Tibial nerve (tissue), 4 donors: ENCODE measurements at places on chromosomes 1 and 21. TPM values are rescaled to one million over a fixed set of nuclear protein-coding genes. Genes with fewer than 3 reads are reported as not detected.
A peak's percentile ranks its signal among the peaks of the same experiment; 100 is the strongest.

The SH3BGR gene
- total RNA-seq, result 3.8 TPM

The RIPPLY3 gene
- total RNA-seq, result not detected

The TESK2 gene
- 3.9 TPM for total RNA-seq

DNA sequence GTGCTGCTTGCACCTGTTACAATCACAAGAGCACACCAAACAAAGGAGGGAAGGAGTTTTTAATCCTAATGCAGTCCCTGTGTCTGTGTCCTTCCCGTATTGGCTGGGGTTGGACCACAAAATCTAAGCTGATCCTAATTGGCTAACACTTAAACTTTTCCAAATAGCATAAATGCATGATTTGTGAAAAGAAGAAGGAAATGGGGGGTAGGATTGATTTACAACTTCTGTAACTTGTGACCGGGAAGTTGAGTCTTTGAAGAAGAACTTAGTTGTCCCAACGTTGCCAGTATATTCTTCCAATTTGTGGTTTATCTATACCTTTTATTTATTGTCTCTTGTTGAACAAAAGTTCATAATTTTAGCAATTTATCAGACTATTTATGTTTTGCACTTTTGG is 11.8 kb upstream of the IPP start:
- no peaks in the 10 kb centered on the region for H3K36me3 ChIP-seq
- no peak overlapping the region for H3K4me3 ChIP-seq
- H3K4me1 ChIP-seq, result no peaks in the 10 kb centered on the region
- no peaks in the 10 kb centered on the region for H3K27me3 ChIP-seq
- no peak for DNase-seq

GRCh38 chr1:200991097-200991614 is 32.4 kb downstream of the KIF21B start:
- H3K4me3 ChIP-seq, result no peak overlapping the region
- H3K36me3 ChIP-seq, result no peaks in the 10 kb centered on the region
- H3K4me1 ChIP-seq, result no peaks in the 10 kb centered on the region

DNA sequence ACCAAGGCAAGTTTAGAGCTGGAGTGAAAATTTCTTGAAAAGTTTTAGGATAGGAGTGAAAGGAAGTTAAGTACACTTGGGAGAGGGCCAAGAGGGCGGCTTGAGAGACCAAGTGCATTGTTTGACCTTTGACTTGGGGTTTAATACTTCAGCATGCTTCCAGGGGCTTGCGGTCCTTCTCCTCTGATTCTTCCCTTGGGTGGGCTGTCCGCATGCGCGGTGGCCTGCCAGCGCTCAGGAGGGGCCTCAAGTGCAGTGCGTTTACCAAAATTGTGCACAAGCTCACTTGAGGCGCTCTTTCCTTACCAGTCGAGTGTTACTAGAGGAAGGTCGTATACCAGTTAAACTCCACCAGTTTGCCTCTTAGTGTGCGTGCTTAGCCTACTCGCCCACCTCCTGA is 91.3 kb upstream of the LYST start:
- peaks cover 10% of the 10 kb centered on the region for H3K36me3 ChIP-seq
- DNase-seq, result no peak
- no peaks in the 10 kb centered on the region for H3K27me3 ChIP-seq
- no peak overlapping the region for H3K27ac ChIP-seq
- H3K4me3 ChIP-seq, result no peak overlapping the region
- no peaks in the 10 kb centered on the region for H3K4me1 ChIP-seq

GRCh38 chr21:31733551-31734149 is 1.7 kb upstream of the SCAF4 start:
- peak overlapping the region; percentile 98 for H3K27ac ChIP-seq
- H3K27me3 ChIP-seq, result no peaks in the 10 kb centered on the region
- no peak overlapping the region for H3K4me3 ChIP-seq
- H3K36me3 ChIP-seq, result no peaks in the 10 kb centered on the region
- peaks cover 34% of the 10 kb centered on the region for H3K4me1 ChIP-seq
- DNase-seq, result no peak

- H3K4me1 ChIP-seq, result peaks cover 14% of the 10 kb centered on the region
- no peak for DNase-seq
- no peak overlapping the region for H3K4me3 ChIP-seq
- H3K27me3 ChIP-seq, result no peaks in the 10 kb centered on the region
Observed at GRCh38 chr21:34726627-34727337, 58.0 kb downstream of the CLIC6 start.

GRCh38 chr1:199522936-199523335 is 504.6 kb upstream of the NR5A2 start:
- H3K4me3 ChIP-seq, result no peak overlapping the region
- no peak overlapping the region for H3K27ac ChIP-seq
- no peaks in the 10 kb centered on the region for H3K27me3 ChIP-seq
- H3K4me1 ChIP-seq, result no peaks in the 10 kb centered on the region
- no peak for DNase-seq
